ENCODE measurements at places on chromosomes 6 and 20. TPM values are rescaled to one million over a fixed set of nuclear protein-coding genes. Genes with fewer than 3 reads are reported as not detected.
A peak's percentile ranks its signal among the peaks of the same experiment; 100 is the strongest.

DNA sequence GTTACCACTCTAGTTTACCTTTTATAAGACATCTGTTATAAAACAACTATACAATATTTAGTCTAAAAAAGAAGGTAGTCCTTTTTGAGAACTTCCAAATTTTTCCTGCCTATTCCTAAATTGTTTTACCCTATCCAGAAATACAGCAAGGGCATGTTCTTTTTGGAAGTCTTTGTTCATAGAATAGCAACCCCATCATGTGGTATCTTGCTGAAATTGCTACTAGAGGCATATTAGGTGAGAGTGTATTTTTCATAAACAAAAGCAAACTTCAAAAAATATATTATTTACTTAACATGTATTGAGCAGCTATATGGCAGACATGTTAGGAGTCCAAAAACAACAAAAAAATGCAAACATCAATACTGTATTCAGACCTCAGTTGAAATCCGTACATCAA lies 371.8 kb upstream of the NRSN1 start:
- H3K27me3 ChIP-seq = no peaks in the 10 kb centered on the region
- no peaks in the 10 kb centered on the region for H3K36me3 ChIP-seq
- no peak for DNase-seq
- H3K4me3 ChIP-seq = no peak overlapping the region
- H3K27ac ChIP-seq = no peak overlapping the region
- H3K4me1 ChIP-seq = no peaks in the 10 kb centered on the region

DNA sequence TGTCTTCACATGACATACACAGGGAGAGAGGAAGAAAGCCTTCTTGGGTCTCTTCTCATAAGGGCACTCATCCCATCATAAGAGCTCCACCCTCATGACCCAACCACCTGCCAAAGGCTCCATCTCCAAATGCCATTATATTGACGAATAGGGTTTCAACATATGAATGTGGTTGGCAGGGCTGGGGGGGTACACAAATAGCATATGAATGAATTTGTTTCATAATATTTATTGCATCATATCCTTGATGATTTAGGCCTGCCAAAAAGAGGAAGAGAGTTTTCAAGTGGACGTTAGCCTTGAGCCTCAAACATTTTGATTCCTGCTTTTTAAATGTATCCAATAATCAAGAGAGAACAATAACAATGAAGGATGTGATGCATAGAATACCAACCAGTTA lies 26.2 kb upstream of the OPRM1 start:
- no peaks in the 10 kb centered on the region for H3K4me1 ChIP-seq
- DNase-seq = no peak
- H3K27ac ChIP-seq = no peak overlapping the region
- H3K27me3 ChIP-seq = no peaks in the 10 kb centered on the region

GRCh38 chr20:13174402-13174801 lies 46.7 kb upstream of the ISM1 start:
- no peaks in the 10 kb centered on the region for H3K36me3 ChIP-seq
- DNase-seq = no peak
- no peak overlapping the region for H3K27ac ChIP-seq

DNA sequence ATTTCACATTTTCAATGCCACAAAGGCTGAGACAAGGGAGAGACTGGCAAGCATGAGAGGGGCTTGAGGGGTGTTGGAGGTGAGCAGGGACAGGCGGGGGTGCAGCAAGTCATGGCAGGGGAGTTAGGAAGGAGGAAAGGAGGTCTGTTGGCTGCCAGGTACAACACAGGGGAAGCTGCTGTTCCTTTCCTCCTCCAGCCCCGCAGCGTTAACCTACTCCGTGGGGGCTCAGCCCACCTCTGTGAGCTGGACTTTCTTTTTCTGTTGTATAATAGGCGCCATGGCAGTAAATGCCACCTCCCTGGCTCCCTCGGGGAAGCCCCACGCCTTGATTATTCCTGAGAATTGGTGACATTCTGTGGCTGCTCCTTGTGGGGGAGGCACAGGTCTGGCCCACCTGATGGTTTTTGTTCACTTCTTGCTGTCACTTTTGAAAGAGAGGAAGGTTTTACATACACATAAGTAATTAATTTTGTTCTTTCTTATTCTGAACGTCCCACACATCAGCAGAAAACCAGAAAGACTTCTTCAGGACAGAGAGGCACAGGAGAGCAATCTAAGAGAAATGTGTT lies 293.2 kb downstream of the TSHZ2 start:
- no peak overlapping the region for H3K27ac ChIP-seq
- H3K4me1 ChIP-seq = no peaks in the 10 kb centered on the region
- H3K27me3 ChIP-seq = no peaks in the 10 kb centered on the region
- no peaks in the 10 kb centered on the region for H3K36me3 ChIP-seq
- no peak overlapping the region for H3K4me3 ChIP-seq
- no peak for DNase-seq

DNA sequence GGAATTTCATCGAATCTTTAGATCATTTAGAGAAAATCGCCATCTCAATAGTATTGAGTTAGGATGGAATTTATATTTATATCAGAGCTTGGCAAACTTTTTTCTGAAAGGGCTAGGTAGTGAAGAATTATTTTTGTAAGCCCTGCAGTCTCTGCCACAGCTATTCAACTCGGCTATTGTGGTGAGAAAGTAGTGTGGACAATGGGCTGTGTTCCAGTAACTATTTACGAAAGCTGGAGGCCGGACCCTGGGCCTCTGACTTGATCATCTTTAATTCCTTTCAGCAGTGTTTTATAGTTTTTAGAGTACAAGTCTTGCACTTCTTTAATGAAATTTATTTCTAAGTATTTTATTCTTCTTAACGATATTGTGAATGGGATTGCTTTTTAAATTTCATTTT lies 201.5 kb downstream of the FARS2 start:
- H3K36me3 ChIP-seq = no peaks in the 10 kb centered on the region
- no peak for DNase-seq
- H3K27ac ChIP-seq = no peak overlapping the region
- H3K4me1 ChIP-seq = peaks cover 11% of the 10 kb centered on the region
- H3K4me3 ChIP-seq = no peak overlapping the region
- no peaks in the 10 kb centered on the region for H3K27me3 ChIP-seq

DNA sequence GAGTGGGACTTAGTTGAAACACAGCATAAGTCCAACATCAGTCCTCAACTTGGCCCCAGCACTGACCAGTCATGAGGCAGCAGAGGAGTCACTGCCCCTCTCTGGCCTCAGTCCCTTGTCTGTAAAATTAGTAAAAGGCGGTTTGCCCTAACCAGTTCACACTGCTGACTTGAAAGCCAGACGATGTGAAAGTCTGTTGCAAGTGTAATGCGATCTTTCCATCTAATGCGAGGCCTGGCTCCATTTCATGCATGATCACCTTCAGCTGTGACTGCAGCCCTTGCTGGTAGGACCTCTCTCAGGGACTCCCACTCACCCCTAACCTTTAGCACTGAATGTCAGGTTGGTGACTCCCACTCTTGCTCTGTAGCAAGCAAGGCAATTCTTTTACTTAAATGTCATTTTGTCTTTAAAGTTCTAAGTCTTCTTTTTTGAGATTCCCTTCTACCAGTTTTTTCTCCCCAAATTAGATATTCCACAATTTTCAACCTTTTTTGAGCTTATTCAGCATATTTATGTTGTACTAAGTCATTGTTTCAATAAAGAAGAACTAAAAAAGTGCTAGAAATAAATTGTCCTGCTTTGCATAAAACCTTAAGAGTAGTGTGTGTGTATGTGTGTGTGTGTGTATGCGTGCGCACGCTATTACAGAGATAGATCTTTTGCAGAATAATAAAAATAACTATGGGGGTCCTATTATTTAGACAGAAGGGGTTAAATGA lies 245.5 kb downstream of the PACRG start:
- H3K27ac ChIP-seq = no peak overlapping the region
- no peak for DNase-seq
- H3K27me3 ChIP-seq = no peaks in the 10 kb centered on the region
- no peak overlapping the region for H3K4me3 ChIP-seq
- H3K4me1 ChIP-seq = no peaks in the 10 kb centered on the region

Gene HLA-DRB5
- total RNA-seq = 10.6 TPM

DNA sequence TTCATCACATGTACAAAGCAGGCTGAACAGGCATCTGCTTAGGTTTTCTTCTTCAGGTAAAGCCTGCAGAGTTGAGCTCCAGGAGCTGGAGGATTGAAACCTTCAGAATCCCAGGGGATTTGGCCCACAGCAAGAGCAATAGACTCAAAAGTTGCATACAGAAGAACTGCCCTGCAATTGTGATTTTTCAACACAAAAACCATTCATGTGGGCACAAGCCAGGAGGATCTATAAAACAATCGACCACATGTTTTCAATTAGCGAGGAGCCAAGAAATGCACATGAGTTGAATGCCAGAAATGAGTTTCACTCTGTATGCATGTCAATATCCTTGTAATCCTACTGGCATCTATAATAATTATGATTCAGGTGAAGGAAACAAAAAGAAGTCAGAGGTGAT lies 576.4 kb downstream of the HDGFL1 start:
- no peaks in the 10 kb centered on the region for H3K36me3 ChIP-seq
- H3K4me3 ChIP-seq = no peak overlapping the region
- H3K27me3 ChIP-seq = no peaks in the 10 kb centered on the region
- H3K4me1 ChIP-seq = no peaks in the 10 kb centered on the region
- no peak overlapping the region for H3K27ac ChIP-seq
- DNase-seq = no peak

Gene CAP2
- total RNA-seq = not detected

Gene ZC2HC1B
- not detected for total RNA-seq

Gene MLIP
- not detected for total RNA-seq

DNA sequence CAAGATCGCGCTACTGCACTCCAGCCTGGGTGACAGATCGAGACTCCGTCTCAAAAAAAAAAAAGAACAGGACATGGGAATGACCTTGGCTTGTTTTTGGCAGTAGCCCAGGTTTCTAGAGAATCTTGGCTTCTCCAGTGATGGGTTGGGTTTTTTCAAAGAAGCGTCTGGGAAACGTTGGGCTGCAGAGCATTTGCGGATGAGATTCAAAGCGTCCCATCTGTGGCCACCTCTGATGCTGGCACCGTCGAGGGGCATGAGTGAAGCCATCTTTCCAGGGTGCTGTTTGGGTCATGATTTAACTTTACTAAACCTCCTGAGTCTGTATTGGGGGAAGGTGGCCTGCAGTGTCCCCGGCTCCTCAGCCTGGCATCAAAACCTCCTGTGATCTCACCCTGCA lies 43.2 kb upstream of the SRF start:
- DNase-seq = no peak
- no peaks in the 10 kb centered on the region for H3K36me3 ChIP-seq
- H3K4me3 ChIP-seq = no peak overlapping the region
- H3K27me3 ChIP-seq = no peaks in the 10 kb centered on the region
- no peaks in the 10 kb centered on the region for H3K4me1 ChIP-seq

Gene HLA-DQB2
- 0.30 TPM for total RNA-seq

Gene FERMT1
- 1.5 TPM for total RNA-seq

DNA sequence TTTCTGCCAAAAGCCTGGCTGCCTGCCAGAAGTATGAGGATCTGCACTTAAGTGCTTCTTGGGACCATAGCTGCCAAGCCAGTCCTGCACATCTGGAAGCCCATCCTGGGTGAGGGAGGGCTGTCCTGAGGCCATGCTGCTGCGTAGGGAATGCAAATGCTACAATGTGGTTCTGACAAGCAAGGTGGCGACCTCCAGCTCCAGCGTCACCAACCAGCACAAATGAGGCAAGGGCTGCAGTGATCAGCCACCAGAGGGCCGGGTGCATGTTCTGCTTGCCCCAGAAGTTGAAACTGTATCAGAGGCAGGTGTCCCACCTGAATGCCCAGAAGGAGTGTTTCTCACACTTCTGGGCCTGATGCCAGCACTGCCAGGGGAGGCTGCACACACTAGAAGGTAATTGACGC lies 99.1 kb upstream of the KCNQ5 start:
- H3K27ac ChIP-seq = no peak overlapping the region
- no peak overlapping the region for H3K4me3 ChIP-seq
- H3K4me1 ChIP-seq = no peaks in the 10 kb centered on the region
- peaks cover 9% of the 10 kb centered on the region for H3K27me3 ChIP-seq
- no peak for DNase-seq
- H3K36me3 ChIP-seq = no peaks in the 10 kb centered on the region

DNA sequence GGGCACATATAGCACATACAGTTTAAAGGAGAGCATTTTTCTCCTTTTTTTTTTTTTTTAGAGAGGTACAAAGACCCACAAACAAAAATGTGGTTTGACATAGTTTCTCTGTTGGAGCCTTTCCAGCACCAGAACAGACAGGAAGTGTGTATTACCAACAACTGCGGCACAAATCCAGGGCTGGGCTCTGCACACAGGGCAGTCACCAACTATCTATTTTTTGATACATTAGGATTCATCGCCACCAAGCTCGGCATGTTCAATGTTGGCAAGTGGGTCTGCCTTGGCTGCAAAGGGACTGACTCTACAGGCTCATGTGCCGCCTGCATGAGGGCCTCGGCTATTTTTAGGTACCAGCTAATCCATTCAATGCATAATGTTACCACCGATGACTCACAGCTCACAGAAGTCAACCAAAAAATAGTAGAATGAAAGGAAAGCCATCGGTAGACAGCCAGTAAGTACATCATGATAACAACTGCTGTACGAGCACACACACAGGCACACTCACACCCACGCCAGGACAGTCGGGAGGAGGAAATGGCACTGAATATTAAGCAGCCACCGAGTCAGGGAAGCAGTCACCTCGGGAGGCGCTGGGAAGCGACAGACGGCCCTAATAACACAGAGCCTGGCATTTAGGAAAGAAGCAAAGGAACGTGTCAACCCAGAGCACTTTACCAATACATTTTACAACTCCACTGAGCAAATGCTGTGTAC lies 81.6 kb downstream of the GMPR start:
- peak; percentile 65 for DNase-seq
- peaks cover 68% of the 10 kb centered on the region for H3K4me1 ChIP-seq
- no peaks in the 10 kb centered on the region for H3K27me3 ChIP-seq
- H3K4me3 ChIP-seq = peak overlapping the region; percentile 60
- peak overlapping the region; percentile 84 for H3K27ac ChIP-seq

All from activated T-helper 2 cell treated with anti-CD3 and anti-CD28 coated beads, Interferon-gamma antibody, Interleukin-2, Interleukin-4, amounts not matched to agents 10 μg/mL and 5 μg/mL and 100 μg/mL, durations not matched to agents 14 hours and 24 hours and 36 hours (primary cell).